Fibroblast of the aortic adventitia (primary cell): ENCODE measurements at places on chromosomes 1 and 21.

DNA sequence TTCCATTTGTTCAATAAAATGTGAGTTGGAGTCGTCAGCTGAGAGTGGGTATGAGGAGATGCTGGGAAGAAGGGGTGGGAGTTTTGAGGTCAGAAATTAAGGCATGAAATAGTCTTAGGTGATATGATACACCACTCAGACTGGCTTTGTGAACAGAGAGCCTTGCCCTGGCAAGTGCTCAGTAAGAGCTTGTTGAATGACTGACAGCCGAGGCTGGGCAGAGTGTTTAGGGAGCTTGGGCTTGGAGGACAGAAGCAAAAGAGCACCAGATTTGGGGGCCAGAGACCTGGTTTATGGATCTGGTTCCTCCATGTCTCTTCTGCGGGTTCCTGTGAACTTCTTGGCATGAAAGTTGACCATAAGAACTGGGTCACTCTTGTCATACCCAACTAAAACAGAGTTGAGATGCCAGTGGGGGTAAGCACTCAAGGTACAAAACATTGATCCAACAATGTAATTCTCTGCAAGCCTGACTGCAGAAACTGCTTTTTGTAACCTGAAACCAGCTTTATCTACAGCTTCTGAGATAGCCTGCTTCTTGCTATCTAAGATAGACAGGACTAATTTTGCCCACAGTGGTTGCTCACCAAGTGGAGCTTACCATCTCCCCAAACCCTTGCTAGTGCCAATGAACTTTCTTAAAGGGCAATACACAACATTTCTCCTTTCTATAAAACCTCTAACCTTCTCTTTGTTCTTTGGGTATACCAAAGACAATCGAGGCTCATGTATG lies 126.4 kb downstream of the TENT5C start:
- peak; percentile 71 for DNase-seq

GRCh38 chr1:78702426-78702825 lies 52.8 kb downstream of the IFI44 start:
- DNase-seq: no peak

DNA sequence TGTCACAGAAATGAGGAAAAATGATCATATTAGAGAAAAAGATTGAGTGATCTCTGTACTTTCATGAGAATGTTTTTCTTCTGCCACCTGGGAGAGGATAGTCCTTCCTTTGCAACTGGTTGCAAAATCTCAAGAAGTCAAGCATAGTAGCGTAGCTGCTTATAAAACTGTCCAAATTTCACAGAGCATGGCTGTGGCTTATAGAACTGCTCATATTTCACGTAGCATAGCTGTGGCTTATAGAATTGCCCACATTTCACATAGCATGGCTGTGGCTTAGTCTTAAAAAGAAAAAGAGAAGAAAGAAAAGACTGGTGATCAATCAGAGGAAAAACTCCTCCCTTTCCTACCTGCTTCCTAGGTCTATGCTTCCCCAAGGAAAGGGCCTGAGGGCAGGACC lies 329.5 kb downstream of the SIPA1L2 start:
- no peak for DNase-seq

DNA sequence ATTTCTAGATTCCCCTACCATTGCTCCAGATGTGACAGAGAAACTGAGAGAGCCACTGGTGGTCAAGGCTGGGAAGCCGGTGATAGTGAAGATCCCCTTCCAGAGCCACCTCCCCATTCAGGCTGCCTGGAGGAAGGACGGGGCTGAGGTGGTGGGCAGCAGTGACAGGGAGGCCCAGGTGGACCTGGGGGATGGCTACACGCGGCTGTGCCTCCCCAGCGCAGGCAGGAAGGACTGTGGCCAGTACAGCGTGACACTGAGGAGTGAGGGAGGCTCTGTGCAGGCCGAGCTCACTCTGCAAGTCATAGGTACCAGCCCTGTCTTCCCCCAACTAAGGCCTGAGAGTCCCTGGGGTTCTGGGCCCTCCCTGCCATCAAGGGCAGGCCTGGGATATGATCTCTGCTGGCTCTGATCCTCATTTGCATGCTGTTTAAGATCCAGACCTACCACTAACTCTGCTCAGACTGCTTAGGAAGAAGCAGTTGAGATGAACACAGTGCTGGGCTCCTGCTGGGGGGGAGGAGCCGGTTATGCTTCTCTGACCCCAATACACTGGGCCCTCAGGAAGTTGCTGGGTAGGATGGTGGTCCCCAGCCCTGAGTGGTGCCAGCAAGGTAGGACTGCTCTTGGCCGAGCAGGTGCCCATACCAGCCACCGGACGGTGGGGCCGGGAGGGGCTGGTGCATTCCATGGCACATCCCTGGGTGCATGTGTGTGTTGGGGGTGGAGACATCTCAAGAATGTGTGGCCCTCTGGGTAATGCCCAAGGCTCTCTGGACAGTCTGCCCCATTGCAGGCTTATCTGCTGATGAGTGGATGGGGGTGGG lies 25.1 kb downstream of the IGFN1 start:
- no peak for DNase-seq

GRCh38 chr1:79792219-79792930 lies 785.8 kb upstream of the ADGRL4 start:
- peak; percentile 91 for DNase-seq

DNA sequence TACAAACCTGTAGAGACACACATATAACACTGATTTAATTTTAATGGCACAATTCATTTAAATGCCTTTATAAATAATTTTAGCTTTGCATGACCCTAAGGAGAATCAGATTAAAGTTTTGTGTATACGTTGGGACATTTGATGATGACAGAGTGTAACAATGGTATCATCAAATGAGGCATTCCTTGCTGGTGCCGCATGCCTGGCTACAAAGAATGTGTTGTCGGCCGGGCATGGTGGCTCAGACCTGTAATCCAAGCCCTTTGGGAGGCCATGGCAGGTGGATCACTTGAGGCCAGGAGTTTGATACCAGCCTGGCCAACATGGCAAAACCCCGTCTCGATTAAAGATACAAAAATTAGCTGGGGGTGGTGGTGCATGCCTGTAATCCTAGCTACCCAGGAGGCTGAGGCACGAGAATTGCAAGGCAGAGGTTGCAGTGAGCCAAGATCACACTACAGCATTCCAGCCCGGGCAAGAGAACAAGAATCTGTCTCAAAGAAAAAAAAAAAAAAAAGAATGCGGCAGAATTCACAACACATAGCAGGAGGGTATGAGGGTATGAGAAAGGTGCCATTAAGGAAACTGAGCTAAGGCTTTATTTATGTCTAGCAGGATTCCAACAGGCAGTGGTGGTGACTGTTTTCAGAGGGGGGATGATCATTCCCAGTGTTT lies 58.9 kb downstream of the PTPN14 start:
- DNase-seq: peak; percentile 78

GRCh38 chr1:1528301-1529267 lies 11.8 kb downstream of the TMEM240 start:
- no peak for DNase-seq

- DNase-seq: no peak
Observed at GRCh38 chr21:42218836-42219605, at the start of gene ABCG1. Gene ABCG1, plus strand, starts transcription at chr21:42219140. Its CDS starts 123 bp downstream, at chr21:42219263.

DNA sequence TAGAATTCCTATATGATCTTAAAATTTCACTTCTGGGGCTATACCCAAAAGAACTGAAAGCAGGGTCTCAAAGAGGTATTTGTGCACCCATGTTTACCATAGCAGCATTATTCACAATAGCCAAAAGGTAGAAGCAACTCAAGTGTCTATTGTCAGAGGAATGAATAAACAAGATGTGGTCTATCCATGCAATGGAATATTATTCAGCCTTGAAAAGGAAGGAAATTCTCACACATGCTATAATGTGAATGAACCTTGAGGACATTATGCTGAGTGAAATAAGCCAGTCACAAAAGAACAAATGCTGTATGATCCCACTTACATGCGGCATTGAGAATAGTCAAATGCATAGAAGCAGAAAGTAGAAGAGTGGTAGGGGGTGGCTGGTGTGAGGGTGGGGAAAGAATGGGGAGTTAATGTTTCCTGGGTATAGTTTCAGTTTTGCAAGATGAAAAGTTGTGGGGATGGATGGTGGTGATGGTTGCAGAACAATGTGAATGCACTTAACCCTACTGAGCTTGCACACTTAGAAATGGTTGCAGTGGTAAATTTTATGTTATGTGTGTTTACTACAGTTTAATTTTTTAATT lies 122.4 kb downstream of the TOMM20 start:
- DNase-seq: no peak

- peak; percentile 35 for DNase-seq
Observed at GRCh38 chr21:16563795-16564194, 834.0 kb downstream of the USP25 start.
